ENCODE measurements at places on chromosomes 3 and 15. TPM values are rescaled to one million over a fixed set of nuclear protein-coding genes. Genes with fewer than 3 reads are reported as not detected.

The GANC gene
- 47.0 TPM for total RNA-seq

The CHRNA3 gene
- not detected for total RNA-seq

The WDR76 gene
- 4.1 TPM for total RNA-seq

The PAK6 gene
- total RNA-seq, result 29.5 TPM

The BMF gene
- 8.3 TPM for total RNA-seq

The SEMA3B gene
- total RNA-seq, result 18.2 TPM

The GNB4 gene
- total RNA-seq, result 19.5 TPM

The ANKRD63 gene
- not detected for total RNA-seq

DNA sequence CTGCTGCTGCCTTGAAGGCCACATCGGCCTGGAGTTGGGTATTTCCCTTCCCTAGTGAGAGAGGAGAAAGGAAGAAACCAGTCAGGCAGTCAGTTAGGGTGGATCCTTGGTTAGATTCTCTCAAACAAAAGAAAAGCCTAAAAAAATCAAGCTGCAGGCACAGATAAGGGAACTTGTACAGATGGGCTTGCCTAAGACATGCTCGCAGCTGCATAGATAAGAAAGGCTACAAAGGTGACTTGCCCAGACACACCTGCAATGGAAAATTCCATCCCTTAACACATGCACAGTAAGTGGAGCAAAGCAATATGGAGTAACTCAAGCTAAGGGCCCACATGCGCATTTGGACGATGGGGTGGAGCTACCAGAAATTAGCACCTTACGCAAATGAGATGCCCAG lies 199.7 kb upstream of the ARPP21 start:
- no peak for DNase-seq

GRCh38 chr3:95097493-95097892 lies 1034.6 kb downstream of the NSUN3 start:
- no peak for DNase-seq

DNA sequence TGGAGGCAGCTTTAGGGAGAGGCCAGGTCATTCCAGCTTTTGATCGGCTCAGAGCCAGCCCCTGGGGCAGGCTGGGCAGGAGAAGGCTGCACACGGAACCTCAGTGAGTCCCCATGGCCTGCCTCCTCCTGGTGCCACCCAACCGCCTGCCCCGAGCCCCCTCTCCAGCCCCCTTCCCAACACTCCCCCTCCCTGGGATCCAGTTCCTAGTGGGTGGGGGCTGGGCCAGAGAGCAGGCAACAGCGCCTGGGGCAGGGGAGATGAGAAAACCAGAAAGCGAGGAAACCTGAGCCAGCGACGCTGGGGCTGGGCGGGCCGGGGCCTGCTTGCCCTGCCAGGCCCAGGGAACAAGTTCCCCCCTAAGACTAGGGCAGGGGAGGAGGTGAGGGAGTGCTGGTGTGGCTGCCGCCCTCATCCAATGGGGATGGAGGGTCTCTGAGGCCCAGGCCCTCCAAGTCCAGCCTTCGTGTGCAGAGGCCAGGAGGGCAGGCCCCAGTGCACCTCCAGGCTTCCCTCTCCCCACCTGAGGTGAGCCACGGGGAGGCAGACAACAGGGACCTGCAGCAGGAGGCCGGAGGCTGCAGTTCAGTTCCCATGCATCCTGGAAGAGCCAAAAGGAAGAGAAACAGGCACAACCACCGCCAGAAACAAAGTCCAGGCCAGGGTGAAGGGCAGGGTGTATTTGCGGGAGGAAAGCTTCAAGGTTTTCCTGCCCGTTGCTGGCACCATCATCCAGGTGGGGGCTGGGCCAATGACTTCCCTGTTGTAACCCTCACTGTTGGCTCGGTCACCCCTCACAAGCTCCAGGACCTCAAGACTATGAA lies 4.0 kb upstream of the SEMA3F start:
- DNase-seq, result peak; percentile 76

DNA sequence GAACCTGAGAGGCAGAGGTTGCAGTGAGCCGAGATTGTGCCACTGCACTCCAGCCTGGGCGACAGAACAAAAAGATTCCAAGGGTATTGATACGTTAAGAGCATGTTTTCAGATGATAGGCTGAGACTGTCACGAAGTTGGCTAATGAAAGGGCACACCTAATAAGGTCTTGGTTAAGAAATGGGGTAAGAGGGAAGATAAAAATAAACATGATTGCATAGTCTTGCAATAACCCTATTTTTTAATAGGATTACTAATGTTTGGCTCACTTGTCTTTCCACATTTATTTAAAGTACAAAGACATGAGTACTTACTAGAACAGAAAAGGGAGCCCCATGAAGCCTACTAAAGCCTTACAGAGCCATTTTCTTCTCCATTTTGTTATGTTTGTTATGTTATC lies 109.0 kb downstream of the FRMD4B start:
- no peak for DNase-seq

- peak; percentile 44 for DNase-seq
Observed at GRCh38 chr3:192892981-192893700, 24.5 kb downstream of the MB21D2 start.

- no peak for DNase-seq
Observed at GRCh38 chr15:58539548-58539947, 107.8 kb downstream of the LIPC start.

All from ureter (tissue), 1 donor.